ENCODE measurements at places on chromosomes 11 and 22.
A peak's percentile ranks its signal among the peaks of the same experiment; 100 is the strongest.

DNA sequence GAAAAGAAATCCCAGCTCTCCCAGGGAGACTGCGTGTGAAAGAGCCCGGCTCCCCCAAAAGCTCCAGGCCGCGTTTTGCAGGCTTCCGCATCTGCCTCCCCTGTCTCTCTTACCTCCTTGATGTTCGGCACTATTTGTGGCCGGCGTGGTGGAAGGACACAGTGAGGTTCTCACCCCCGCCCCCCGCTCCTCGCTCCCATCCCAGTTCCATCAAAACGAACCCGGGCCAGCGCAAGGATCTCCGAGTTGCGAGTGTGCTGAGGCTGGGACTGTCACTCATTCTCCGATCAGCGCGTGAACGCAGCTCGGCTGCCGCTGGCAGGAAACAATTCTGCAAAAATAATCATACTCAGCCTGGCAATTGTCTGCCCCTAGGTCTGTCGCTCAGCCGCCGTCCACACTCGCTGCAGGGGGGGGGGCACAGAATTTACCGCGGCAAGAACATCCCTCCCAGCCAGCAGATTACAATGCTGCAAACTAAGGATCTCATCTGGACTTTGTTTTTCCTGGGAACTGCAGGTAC is at the start of gene NCAM1:
NCAM1 (plus strand) TSS at position 275 of the 523 bp plus-strand sequence.
- peak; percentile 29 for DNase-seq

GRCh38 chr11:116500947-116501602 is 271.7 kb downstream of the BUD13 start:
- DNase-seq, result no peak

GRCh38 chr11:5722622-5723021 is 13.6 kb upstream of the OR56B1 start:
- DNase-seq, result no peak

- DNase-seq, result no peak
Measured at GRCh38 chr11:19753451-19754106, 40.9 kb downstream of the NAV2 start.

DNA sequence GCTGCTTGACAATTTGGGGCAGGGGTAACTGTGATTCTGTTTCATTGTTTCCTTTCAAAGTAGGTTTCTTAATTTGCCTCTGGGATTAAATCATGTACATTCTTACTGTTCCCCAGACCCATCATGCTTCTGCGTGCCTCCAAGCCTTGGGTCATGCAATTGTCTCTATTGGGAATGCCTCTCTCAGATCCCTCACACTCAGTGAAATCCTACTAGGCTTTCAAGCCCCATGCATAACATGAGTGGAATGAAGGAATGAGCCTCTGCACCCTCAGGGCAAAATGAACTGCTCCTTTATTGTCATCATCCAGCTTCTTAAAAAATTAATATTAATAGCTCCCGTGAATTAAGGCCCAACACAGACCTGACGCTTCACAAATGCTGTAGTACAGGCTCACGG is 381.7 kb downstream of the TENM4 start:
- no peak for DNase-seq

DNA sequence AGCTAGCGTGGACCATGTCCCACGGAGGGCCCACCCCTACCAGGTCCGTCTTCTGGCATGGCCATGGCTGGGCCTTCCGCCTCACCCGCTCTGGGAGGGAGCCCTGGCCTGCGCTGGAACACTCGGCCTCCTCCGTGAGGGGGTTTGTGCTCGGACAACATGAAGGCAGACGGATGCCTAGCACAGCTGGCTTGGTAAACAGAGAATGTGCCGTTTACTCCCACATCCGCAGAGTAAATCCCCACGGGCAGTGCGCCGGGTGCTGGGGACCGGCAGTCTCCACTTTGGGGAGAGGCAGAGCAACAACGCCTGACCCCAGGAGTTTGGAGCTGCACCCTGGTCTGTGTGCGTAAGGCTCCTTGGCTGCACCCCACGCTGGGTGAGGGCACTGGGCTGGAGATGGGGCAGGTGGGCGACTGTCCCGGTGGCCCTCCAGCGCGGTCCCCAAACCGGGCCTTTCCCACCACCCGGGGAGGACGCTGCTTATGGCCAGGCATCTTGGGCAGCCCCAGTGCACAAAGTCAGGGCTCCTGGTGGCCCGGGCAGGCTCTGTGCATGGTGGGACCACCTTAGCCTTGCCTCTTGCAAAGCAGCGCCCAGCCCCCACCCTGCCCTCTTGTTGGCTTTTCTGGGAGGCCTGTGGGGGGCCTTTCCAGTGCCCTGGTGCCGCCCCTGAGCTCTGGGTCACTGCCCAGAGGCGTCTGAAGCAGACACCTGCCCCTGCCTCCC is 30.7 kb upstream of the MUC5AC start:
- no peak for DNase-seq

GRCh38 chr11:80569832-80570231 is 1129.0 kb upstream of the TENM4 start:
- no peak for DNase-seq

GRCh38 chr11:28736256-28736655 is 628.1 kb downstream of the METTL15 start:
- DNase-seq, result no peak

GRCh38 chr11:73734993-73735392 is 25.9 kb downstream of the RAB6A start:
- DNase-seq, result no peak

DNA sequence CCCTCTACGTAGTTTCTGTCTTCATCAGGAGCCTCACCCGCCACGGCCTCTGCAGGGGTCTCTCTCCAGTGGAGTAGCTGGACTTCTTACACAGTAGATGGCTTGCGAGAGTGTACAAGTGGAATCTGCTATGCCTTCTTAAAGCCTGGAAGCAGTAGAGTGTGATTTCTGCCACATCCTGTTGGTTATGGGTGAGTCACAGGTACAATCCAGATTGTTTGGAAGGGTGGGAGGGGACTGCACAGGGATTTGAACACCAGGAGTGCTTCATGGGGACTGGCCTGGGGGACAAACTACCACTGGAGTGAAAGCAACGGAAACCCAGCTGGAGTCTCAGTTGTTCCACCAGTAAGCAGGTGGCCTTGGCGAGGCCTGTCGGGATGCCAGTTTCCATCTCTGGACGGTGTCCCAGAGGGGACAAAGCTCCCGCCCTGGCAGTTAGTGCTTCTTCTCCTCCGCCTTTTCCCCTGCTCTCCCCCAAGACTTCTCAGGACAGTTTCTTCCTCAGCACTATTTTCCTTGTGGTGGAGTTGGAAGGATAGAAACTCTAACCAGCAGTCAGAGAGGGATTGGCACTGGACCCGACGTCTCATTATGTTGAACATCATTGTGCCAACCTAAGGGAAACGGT is 85.0 kb upstream of the RCN1 start:
- DNase-seq, result no peak

GRCh38 chr11:1969035-1969434 is 21.9 kb downstream of the MRPL23 start:
- DNase-seq, result no peak

DNA sequence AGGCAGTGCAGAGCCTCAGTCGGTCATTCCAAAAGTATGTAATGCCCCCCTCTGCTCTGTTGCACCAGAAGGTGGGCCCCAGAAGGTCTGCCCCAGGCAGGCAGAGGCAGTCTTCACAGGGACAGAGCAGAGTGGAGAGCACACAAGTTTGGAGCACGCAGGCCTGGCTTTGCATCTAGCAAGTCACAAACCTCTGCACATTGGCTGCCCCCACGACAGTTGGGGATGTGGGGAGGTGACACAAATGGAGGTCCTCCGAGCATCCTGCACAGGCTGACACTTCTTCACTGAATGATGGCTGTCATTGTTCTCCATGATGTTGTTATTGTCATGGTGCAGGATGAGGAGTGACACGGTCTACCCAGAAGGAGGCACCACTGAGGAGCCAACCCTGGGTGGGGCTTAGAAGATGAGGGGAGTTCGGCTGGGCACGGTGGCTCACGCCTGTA is 11.9 kb downstream of the TOM1 start:
- DNase-seq, result no peak

GRCh38 chr11:64996710-64997380 is at the start of gene BATF2:
TSS of gene BATF2 (minus strand) at chr11:64996971. CDS start at chr11:64996914, 57 bp downstream.
- no peak for DNase-seq

DNA sequence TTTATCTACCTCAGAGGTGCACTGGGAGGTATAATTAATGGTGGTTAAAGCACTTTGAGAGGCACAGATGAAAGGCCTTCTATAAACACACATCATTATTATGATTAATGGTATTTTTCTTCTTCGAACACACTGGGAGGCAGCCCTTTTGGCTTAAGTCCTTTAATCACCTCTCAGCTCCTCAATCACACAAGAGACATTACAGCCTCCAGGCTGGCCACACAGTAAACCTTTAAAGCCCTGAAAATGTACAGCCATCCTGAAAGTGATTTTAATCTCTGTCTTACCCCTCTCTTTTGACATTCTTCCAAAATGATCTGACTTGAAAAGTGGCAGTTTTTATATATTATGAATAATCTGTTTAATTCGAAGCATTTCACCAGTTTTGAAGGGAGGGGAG is 54.3 kb upstream of the VSTM5 start:
- no peak for DNase-seq

DNA sequence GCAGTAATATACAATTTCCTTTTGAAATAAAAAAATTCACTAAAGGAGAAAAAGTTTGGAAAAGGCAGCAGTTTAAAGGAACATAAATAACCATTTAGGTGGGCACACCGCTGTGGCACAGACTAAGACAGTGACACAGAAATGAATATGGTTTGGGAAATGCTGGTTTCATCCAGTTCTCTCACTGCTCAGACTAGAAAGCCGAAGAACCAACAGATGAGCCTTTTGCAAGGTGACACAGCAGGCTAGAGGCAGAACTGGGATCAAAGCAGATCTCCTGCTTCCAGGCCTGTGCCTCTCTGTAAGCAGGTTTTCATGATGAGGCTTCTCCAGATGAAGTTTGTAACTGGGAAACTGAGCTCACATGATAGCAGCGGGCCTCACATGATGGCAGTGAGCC is 380.0 kb upstream of the NARS2 start:
- DNase-seq, result no peak

DNA sequence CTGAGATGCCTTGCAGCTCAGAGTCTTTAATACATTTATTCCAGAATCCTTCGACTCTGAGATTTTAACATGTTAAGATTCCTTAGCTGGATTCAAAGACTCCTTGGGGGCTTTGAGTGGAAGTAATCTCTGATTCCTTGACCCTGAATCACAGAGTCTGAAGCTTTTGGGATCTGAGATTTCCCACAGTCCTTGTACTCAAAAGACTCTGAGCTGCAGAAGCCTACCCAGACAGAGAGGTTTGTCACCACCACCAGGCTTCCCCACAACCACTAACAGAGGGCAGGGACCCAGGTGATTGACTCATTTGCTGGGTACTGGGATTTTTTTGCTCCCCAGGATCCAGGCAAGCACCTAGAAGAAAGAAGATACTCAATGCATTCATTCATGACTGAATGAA is 1.4 kb upstream of the SERPINH1 start:
- DNase-seq, result no peak

- no peak for DNase-seq
Measured at GRCh38 chr11:118224511-118225188, at the start of gene JAML. TSS of gene JAML (minus strand) at chr11:118225011. CDS start at chr11:118214866, 10,145 bp downstream.

GRCh38 chr11:116927163-116927974 is 89.9 kb upstream of the APOA1 start:
- no peak for DNase-seq

- DNase-seq, result no peak
Measured at GRCh38 chr22:45210174-45210573, 30.5 kb downstream of the KIAA0930 start.

- no peak for DNase-seq
Measured at GRCh38 chr22:36234919-36235318, 4.4 kb downstream of the APOL2 start.

DNA sequence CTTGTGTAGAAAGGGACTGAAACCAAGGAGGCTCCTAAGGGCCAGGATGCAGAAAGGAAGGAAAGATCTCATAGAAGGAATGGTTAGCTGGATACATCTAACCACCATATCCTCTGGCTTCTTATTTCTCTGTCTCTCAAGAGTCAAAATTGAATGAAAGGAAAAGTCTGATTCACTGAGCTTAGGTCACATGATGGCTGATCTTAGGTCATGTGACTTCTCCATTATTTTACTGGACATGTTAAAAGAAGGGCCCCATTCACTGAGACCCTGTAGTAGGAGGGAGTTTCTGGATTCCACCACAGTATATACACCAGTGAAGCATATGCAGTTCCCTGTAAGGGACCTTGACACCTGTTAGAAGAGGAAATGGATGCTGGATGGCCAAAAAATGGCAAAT is 516.6 kb downstream of the NELL1 start:
- DNase-seq, result no peak

DNA sequence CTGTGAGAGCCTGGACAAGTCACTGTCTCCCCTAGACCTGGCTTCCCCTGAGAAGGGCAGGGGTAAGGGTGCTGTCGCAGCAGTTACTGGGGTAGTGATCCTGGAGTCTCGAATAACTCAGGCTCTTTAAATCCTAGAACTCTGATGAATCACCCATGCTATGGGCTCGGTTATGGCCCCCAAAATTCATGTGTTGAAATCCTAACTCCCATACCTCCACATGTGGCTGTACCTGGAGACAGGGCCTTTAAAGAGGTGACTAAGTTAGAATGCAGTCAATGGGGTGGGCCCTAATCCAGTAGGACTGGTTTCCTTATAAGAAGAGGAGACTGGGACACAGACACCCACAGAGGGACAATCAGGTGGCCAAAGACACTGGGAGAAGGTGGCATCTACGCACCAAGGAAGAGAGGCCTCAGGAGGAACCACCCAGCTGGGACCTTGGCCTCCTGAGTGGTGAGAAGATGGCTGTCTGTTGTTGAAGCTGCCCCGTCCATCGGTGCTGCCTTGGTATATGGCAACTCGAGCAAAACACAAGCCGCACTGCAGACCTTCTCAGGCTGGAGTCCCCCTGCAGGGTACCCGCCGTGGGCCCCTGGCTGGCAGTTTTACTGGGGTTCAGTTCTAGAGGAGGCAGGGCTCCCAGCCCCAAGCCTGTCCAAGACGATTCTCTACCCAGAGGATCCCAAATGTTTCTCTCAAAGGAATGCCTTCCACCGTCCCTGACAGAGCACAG is 48.8 kb upstream of the SHISAL1 start:
- DNase-seq, result no peak

GRCh38 chr11:83982825-83983224 is 696.7 kb upstream of the CCDC90B start:
- no peak for DNase-seq

DNA sequence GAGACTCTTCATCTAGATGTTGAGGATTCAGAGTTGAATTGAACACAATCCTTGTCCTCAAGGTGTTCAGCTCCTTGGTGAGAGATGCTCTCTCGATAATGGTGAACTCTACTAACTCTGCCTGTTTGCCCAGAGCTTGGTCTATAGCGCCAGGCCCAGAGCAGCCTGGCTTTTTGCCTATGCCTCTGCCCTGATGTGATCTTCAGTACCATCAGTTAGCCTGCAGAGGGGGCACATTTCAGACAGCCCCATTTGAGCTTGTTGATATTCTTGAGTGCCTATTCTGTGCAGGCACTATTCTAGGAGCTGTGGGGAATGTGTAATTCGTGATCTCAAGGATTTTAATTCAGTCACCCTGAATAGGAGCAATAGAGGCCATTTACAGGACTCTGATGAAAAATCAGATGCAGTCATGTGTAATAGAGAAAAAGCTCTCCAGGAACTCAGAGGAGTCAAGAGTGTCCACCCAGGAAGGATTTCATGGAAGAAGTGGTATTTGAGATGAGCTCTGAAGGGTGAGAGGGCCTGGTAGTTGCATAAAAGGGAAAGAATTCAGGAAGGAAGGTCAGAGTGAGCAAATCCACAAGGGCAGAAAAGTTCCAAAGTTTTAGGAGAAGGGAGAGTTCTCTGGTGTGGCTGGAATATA is 19.3 kb downstream of the GTPBP1 start:
- no peak for DNase-seq
